ENCODE measurements at places on chromosomes 6 and 20.

GRCh38 chr6:2890976-2891767, 11.9 kb downstream of the SERPINB9 start:
- DNase-seq, result no peak

DNA sequence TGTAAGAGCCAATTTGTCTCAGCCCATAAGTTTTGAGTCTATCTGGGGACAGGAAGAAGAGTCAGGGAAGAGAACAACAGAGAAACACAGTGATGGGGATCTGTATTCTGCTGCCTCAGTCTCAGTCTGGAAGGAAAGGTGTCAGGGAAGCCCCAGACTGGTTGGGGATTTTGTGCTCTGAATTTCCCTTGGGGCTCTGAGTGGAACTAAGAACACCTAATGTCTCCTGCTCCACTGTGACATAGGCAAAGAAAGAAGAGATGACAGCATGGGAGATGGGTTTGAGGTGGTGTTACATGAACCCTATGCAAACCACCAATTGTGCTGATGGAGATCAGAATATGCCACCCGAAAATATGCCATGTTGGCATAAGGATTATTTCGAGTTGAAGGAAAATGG, 139.5 kb upstream of the MYLIP start:
- DNase-seq, result no peak

- DNase-seq, result no peak
These were observed 107.9 kb upstream of the PREP start for GRCh38 chr6:105510746-105511145.

DNA sequence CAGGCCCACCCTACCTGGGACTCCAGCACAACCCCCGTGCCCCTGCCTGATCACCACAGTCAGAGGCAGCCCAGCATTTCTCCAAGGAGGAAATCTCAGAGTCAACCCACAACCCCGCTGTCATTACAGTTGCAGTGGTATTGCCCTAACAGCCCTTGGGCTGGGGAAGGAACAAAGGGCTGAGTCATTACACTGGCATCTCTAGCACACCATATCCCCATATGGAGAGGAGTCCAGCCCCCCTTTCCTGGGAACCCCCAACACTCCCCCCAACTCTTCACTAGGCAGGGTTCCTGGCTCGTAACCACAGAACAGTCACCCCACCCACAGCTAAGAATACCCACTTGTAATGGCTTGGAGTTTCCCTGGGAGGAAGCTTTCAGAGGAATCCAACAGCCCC, 149.4 kb upstream of the OGFRL1 start:
- no peak for DNase-seq

GRCh38 chr6:137702791-137703424, 164.2 kb upstream of the TNFAIP3 start:
- DNase-seq, result no peak

Measured in activated T-helper 1 cell treated with anti-CD3 and anti-CD28 coated beads, Interleukin-2, amount 50 U/mL, for 16 hours (primary cell).